ENCODE measurements at places on chromosomes 16 and 17. TPM values are rescaled to one million over a fixed set of nuclear protein-coding genes. Genes with fewer than 3 reads are reported as not detected.

GRCh38 chr16:49502136-49502881 lies 128.7 kb downstream of the C16orf78 start:
- DNase-seq = no peak

DNA sequence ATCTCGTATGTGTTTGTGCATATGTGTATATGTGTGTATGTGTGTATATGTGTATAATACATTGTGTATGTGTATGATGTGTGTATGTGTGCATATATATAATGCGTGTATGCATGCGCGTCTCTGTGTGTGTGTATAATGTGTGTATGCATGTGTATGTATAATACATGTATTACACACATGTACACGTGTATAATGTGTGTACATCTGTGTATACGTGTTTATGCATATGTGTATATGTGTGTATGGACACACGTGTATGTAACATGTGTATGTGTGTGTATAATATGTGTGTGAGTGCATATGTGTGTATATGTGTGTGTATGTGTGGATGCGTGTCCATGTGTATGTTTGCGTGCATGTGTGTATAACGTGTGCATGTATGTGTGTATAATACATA lies 433.7 kb upstream of the RBFOX1 start:
- no peak for DNase-seq

- peak; percentile 19 for DNase-seq
Observed at GRCh38 chr17:58691701-58692238, at the start of gene TEX14. Gene TEX14 (minus strand): TSS chr17:58692045. CDS start chr17:58652001, 40,044 bp downstream.

- DNase-seq = no peak
Observed at GRCh38 chr16:70390774-70391173, 44.1 kb downstream of the DDX19A start.

- DNase-seq = no peak
Observed at GRCh38 chr17:46944931-46945330, 22.0 kb downstream of the GOSR2 start.

DNA sequence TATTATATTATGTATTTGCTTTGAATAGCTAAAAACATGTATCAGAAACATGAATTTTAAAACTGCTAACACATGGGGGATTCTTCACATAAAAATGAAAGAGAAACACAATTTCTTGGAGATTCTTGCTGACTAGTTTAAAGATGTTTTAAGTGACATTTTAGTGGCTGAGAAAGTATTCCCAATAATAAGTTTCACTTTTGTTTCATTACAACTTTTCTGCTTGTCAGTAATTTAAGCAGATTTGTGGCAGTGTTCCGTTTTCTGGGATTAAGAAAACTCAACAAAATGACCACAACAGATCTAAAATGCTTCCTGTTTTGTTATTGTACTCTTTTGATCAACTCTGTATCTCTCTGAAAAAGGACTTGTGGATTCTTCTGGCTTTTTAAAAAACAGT lies 75.9 kb downstream of the NLK start:
- DNase-seq = no peak

DNA sequence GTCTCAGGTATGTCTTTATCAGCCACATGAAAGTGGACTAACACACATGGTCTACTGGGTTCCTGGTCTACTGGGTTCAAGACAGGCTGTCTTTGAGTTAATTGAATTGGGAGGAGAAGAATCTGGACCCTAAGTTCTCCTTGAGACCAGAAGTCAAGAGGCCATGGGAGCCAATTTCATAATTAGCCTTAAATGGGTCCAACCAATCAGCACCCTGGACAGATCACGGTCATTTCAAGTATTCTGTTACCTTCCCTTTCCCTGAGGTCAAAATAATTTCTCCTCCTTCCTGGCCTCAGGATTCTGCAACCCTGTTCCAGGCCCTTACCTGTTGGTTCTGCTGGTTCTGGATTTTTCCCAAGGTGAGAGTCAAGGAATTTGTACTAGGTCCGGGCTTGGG lies 23.8 kb downstream of the OSBPL7 start:
- no peak for DNase-seq

DNA sequence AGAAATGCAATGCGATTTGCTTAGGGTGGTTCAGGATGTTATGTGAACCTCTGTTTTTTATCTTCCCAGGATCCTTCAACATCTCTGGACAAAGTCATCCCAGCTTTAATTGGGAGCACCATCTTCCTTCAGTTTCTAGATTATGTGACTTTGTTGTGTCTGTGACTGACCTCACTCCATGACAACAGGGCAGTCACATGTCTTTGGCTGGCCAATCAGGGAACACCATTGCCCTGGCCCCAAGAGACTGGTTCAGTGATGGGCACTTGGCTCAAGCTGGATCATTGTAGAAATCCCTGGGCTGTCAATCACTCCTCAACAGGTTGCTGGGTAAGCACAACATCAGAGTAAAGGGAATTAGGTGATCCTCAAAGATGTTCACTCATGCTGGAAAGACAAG lies 499.7 kb downstream of the XYLT1 start:
- DNase-seq = no peak

GRCh38 chr17:49515196-49515770 lies 20.2 kb downstream of the NGFR start:
- DNase-seq = peak; percentile 92

DNA sequence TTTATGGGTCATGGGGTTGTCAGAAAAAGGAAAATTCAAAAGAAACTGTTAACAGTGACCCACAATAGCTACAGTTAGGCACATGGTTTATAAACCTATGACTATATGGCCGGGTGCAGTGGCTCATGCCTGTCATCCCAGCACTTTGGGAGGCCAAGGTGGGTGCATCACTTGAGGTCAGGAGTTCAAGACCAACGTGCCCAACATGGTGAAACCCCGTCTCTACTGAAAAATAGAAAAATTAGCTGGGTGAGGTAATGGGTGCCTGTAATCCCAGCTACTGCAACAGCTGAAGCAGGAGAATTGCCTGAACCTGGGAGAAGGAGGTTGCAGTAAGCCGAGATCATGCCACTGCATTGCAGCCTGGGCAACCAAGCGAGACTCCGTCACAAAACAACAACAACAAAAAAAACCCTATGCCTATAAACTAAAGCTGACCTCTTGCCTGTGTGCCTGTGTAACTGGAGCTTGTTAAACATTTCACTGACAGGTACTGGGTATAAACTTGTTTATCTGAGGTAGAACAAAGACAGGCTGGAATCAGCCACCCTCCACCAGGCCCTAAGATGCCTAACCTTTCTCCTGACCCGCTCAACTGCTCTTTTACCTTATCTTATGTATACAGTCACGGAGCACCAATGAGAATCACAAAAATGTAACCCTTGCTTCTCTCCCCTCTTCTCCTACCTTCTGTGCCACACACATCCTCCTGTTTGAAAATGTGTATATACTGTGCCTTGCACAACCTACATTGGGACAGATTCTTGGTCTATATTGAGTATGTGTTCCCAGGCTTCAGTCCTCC lies 62.9 kb upstream of the ATF7IP2 start:
- no peak for DNase-seq

DNA sequence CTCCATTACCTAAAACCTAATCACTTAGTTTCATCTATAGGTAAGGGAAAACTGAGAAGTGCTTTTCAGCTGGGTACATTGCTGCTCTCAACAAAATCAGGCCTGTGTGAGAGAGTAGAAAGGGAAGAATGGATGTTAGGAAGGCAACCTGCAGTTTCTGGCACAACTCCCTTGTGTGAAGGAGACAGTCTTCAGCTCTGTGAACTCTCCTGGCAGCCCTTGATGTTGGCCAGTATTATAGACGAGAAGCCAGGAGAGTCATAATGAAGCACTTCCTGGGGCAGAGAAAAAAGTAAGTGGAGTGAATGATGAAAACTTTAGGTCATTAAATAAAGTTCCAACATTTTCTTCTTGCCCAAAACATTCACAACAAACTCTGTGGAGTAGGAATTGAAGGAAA lies 260.1 kb downstream of the IRX3 start:
- DNase-seq = no peak

DNA sequence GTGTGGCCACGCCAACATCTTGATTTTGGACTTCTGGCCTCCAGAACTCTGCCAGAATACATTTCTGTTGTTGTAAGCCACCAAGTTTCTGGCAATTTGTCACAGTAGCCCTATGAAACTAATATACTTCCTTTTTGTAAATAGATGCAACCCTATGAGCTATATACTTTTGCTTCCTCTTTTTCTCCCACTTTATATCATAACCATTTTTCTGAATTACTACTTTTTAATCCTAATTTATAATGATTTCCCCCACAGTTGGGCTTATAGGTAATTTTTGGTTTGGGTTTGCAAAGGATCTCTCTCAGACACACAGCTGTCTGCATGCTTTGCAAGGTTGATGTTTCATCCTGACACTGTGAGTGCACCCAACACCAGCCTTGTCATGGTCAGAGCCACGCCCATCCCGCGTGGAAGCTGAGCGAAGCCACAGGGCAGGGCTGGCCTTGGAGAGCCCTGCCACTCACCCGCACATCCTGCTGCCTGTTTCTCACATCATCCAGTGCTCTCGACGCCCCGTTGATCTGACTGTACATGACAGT lies 5.8 kb downstream of the TRIM25 start:
- DNase-seq = peak; percentile 65

DNA sequence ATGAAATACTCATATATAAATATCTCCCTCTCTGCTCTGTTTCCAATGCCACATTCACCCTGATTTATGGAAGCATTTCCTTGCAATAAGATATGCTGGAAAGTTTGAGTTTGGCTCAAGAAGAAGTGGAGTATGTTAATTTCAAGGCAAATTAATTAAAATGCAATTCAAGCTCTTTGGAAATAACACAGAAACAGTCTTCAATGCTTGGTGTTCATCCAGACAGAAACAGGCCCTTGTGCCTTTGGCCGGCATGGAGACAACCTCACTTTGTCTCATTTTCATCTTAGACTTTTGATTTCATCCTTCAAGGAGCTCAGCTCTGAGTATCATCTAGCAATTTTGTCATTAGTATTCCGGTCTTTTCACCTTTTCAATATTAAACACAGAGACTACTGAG lies 210.0 kb downstream of the C16orf95 start:
- DNase-seq = no peak

DNA sequence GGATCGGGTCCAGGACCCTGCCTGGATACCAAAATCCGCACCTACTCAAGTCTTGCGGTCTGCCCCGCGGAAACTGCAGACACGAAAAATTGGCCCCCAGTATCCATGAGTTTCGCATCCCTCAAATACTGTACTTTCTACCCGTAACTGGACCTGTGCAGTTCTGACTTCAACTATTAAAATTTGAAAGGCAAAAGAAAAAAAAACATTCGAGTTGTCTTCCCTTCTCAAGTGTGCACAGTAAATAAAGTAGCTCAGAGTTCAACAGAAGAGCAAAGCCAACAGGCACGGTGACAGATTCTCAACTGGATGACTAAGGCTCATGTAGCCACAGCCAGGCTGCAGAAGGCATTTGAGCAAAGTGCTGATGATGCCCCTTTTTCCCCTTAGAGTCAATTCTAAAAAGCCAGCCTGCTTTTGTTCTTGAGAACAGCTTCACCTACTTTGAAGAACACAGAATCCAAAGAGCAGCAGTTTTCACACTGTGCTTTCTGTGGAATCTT lies 32.5 kb downstream of the MARF1 start:
- no peak for DNase-seq

DNA sequence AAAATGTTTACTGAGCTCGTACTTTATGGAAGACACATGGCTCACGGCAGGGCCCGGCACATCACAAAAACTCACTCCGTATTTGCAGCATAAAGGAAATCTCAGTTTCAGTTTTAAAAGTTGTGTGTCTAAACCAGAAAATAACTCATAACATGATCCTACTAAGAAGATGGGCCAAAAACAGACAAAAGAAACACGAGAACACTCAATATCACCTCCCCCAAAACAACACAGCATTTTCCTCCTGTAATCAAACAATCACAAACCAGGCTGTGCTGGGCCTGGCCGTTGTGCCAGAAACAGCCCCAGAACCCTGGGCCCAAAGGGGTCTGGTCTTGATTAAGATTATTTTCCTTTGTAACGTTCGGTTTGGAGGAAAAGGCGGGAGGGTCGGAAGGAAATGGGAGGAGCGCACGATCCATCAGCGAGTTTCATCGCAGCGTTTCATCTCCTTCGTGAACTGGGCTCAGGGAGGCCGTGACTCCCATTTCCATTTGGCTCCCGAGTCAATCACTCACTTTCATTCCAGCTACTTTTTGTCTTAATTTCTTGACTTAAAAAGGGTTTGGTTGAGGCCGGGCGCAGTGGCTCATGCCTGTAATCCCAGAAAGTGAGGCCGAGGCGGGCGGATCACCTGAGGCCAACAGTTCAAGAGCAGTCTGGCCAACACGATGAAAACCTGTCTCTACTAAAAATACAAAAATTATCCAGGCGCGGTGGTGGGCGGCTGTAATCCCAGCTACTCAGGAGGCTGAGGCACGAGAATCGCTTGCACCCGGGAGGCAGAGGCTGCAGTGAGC lies 61.4 kb downstream of the NXN start:
- DNase-seq = no peak

DNA sequence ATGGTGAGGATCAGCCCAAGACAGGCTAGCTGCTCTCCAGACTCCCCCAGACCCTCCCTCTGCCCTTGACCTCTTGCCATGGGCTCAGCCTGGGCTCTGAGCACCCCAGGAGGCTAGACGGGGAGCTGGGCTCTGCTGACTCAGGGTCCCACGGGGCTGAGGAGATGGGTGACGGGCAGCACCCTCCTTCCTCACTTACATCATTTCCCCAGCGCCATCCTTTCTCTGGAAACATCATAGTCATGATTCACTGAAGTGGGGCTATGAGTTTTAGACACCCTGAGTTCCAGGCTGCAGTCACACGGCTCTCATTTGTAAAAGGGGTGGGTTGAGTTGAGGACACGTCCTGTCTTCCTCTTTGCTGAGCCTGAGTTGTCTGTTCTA lies 3.0 kb upstream of the ITGAX start:
- no peak for DNase-seq

DNA sequence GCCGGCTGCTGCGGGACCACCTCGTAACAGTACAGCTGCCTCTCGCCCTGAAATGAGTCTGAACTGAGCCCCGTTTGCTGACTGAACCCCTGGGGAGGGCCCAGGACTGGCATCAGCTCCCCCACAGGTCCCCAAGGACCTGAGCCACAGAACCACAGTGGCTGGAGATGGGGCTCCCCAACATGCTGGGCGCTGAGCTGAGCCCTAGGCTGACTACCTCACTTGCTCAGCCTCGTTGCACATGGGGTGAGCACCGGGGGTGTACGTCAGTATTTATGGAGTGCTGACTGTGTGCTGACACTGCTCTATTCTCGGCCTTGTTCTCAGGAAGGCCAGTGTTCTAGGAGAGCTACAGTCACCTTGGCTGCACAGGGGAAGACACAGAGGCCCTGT lies 6.6 kb upstream of the VASN start:
- DNase-seq = no peak

GRCh38 chr17:82831818-82832200 lies 8.0 kb downstream of the ZNF750 start:
- no peak for DNase-seq

The P3H4 gene
- total RNA-seq = 6.0 TPM

The RGS9 gene
- total RNA-seq = 1.6 TPM

The KRTAP2-3 gene
- not detected for total RNA-seq

The HES7 gene
- total RNA-seq = not detected

The KRTAP2-1 gene
- total RNA-seq = not detected
